ENCODE measurements at places on chromosomes 11 and 22.

GRCh38 chr11:109362059-109362458 lies 59.9 kb upstream of the C11orf87 start:
- DNase-seq, result no peak

DNA sequence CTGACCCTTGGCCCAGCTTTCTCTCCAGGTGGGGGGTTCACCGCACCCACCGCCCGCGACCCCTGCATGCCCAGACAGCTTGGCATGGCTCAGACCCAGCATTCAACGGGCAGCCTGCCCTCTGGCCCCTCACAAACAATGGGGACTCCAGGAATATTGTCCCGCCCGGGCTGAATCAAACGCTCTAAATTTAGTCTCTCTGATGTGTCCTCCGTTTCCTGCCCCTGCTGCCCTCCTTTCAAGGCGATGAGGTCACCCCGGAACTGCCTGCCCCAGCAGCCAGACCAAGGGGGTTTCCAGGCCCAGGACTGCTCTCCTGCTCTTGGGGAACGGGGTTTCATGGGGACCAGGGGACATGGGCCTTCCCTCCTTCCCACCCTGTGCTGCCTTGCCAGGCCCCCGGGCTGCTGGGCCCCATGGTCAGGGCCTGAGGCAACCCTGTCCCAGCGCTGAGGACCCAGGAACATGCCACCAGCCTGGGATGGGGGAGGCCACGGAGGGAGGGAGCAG lies 10.1 kb upstream of the PDGFB start:
- DNase-seq, result no peak

DNA sequence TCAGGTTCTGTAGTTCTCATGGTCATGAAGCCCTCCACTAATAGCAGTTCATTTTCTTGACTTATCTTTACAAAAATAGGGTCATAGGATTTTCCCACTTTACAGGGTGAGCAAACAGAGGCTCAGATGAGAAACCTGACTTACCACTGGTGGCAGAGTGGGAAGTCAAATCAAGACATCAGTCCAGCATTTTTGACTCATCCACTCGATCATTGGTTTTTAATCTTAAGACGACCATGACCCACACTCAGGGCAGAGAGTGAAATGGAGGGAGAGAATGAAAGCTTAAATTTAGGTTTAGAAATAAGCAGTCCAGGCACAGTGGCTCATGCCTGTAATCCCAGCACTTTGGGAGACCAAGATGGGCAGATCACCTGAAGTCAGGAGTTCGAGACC lies 42.1 kb downstream of the RTL6 start:
- no peak for DNase-seq

- no peak for DNase-seq
These were observed 16.2 kb downstream of the MRPL16 start for GRCh38 chr11:59794417-59794816.

- no peak for DNase-seq
These were observed 88.0 kb upstream of the SHISAL1 start for GRCh38 chr22:44400763-44401060.

DNA sequence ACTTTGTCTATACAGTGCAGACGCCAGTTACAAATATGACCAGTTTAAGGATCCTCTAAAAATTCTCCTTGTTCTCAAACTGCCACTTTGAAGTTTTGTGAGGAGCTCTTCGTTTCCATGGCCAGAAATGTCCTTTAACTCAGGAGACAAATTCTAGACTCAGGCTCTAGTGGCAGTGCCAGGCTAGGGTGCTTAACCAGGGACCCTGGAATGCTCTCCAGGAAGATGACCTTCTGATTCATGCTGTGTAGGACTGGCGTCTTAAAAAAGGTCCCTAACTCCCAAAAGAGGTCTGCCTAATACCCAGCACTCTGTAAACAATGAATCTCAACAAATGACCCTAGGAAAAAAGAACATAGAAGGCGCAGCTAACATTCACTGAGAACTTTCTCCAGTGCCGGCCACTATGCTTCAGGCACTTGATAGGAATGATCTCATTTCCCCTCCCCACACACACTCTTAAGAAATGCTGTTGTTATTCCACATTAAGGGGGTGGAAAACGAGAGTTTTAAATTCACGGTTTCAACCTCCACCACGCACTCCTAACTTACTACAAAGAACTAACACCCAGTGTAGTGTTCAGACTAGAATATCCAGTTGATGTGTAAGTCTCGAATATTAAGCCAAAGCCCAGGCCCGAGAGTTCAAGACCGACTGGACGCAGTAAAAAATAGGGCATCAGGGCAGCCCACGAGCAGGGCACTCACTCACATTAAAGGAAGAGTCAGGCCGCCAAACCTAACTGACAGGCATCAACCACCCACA lies 747 bp downstream of the NXF1 start:
- DNase-seq, result no peak

- no peak for DNase-seq
These were observed 95.4 kb downstream of the NXPE2 start for GRCh38 chr11:114773541-114774338.

DNA sequence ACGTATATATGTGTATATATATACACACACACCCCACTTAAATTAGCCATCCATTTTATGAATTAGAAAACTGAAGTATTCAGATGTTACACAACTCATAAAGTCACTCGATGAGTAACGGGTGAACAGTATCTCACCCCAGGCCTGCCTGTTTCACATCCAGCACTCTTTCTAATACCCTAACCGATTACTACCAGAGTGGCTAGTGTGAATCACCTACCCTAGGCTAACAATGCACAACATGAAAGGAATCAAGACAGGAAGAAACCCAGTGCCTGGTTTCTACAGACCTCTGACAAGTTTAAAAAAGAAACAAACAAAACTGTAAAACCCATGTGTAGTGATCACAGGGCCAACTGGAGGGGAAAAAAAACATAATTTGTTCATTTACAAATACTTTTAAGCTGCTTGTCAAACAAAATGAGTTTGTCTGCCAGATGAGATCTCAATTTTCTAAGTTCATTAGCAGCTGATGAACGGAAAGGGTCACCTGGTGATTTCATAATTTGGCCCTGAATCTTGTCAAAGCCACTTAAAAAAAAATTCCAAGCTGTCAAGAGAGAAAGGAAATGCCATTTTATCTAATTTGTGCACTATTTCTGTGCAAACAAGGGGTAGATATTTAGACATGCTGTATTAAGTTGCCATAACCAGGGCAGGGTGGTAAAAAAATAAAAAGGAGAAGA lies 134.8 kb downstream of the LARGE1 start:
- DNase-seq, result no peak

GRCh38 chr22:50086526-50086925 lies 1.3 kb upstream of the MLC1 start:
- DNase-seq, result no peak

GRCh38 chr11:10522921-10523320 lies 18.1 kb downstream of the RNF141 start:
- DNase-seq, result no peak

DNA sequence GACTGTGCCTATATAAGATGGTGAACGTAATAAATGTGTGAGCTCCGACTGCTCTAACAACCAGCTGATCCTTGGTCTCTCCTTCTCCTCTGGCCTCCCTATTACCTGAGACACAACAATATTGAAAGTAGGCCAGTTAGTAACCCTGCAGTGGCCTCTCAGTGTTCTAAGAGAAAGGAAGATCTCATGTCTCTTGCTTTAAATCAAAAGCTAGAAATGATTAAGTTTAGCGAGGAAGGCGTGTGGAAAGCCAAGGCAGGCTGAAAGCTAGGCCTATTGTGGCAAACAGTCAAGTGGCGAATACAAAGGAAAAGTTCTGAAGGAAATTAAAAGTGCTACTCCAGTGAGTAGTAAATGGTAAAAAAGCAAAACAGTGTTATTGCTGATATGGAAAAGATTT lies 39.5 kb downstream of the HIPK3 start:
- DNase-seq, result no peak

- DNase-seq, result no peak
These were observed 1.6 kb upstream of the ANO1 start for GRCh38 chr11:70076461-70076931.

GRCh38 chr11:19895776-19896175 lies 183.1 kb downstream of the NAV2 start:
- no peak for DNase-seq

GRCh38 chr11:76293189-76293631 lies 86.9 kb upstream of the WNT11 start:
- no peak for DNase-seq

GRCh38 chr11:94049351-94049750 lies 28.2 kb downstream of the HEPHL1 start:
- no peak for DNase-seq

DNA sequence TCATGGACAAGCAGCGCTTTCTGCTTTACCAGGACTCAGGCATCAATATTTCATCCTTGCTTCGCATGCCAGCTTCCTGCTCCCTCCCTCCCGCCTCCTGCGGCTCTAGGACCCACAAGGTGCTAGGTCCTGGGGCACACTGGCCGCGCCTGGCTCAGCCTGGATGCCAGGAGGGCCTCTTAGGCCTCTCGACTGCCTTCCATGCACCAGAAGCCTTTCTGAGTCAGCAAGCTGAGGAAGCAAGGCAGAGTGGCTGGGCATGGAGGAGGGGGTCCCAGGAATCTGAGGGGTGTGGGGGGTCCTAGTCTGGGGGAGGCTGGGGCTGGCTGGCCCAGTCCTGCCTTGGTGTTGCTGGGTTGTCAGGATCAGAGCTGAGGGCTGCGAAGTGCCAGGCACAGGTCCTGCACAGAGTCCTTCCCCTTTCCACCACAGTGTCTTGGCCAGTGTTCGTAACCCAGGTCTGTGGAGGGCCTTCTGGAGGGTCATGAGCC lies 61.0 kb upstream of the THY1 start:
- DNase-seq, result no peak

DNA sequence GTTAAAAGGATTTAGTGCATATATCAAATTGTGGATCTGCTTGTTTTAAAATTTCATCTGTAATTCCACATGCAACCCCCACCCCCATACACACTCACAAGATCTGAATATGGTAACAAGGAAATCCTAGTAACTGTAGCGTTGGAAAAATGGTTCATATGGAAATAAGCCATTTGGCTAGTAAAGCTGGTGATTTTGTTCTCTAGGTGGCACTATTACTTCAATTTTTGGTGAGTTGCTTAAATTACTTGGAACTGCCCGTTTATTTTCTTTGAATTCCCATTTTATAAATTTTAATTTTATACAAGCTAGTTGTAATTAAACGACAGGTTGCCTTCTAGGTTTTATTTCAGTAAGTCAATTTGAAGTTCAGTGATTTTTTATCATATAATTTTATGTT lies 5.3 kb downstream of the BDNF start:
- no peak for DNase-seq

- no peak for DNase-seq
These were observed 35.2 kb downstream of the LRFN4 start for GRCh38 chr11:66891851-66892660.

DNA sequence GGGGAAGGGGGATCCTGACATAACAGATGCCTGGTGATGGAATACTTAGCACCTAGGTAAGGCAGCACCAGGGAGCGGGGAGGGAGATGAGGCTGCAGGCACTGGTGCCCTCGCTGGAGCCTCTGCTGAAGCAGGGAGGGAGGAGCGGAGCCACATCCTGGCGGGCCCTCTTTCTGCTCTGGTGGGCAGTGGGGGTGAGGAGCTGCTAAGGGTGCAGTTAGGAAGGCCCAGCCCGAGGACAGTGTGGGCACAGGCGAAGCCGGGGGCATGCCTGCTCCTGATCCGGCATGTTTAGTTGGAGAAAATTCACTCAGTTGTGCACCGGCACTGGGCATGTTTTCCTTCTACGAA lies 83.9 kb downstream of the MED15 start:
- no peak for DNase-seq

GRCh38 chr11:113881856-113882255 lies 6.5 kb upstream of the USP28 start:
- no peak for DNase-seq

DNA sequence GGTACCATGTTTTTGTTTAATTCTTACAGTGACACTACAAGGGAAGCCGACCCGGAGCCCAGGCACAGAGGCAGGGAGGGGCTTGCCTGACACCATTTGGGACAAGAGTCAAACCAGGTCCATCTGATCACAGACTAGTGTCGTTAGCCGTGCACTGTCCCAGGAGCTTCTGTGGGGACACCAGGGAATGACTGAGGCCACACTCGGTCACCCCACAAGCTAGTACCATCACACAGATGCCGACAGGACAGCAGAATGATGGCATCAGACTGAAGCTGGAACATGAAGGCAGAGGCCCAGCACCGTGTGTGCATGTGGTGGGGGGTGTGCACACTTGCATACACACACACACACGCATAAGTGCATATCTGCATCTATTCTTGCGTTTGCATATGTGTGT lies 61.5 kb upstream of the NECTIN1 start:
- no peak for DNase-seq

DNA sequence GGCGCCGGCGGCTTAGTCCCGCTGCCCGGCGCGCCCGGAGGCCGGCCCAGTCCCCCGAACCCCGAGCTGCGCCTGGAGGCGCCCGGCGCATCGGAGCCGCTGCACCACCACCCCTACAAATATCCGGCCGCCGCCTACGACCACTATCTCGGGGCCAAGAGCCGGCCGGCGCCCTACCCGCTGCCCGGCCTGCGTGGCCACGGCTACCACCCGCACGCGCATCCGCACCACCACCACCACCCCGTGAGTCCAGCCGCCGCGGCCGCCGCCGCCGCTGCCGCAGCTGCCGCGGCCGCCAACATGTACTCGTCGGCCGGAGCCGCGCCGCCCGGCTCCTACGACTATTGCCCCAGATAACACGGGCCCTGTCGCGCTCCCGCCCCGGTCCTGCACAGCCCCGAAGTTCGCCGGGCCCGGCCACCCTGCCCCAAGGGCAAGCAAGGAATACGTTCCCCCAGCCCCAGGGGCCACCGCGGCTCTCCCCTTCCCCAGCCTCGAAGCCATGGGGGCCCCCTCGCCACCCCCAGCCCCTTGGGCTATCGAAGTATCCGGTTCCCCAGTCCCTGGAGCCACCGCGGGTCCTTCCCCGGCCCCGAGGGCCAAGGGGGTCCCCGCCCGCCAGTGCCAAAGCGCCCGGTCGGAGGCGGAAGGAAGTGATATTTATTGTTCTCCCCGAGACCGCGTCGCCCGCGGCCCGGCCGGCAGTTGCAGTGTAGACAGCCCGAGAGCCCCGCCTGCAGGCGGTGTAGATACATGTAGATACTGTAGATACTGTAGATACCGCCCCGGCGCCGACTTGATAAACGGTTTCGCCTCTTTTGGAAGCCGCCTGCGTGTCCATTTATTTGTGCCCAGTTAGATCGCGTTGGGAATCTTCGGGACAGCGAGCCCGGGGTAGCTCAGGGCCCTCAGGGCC lies 6.2 kb downstream of the TBX1 start:
- no peak for DNase-seq

DNA sequence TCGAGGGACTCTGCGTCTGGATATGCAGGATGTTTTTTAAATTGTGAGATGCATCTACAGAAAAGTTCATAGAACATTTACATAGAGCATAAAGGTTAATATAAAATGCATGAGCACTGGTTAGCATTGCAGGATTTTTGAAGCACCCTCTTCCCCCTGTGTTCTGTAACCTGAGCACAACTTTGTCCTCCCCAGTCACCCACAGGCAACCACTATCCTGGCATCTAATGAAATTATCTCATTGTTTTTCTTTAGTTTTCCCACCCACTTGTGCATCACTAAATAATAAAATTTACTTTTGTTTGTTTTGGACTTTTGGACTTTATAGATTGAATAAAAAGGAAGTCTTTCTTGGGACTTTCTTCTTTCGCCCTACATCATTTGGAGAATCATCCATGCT lies 10.0 kb upstream of the NNMT start:
- no peak for DNase-seq
